ENCODE measurements at places on chromosomes 11 and 22.
A peak's percentile ranks its signal among the peaks of the same experiment; 100 is the strongest.

DNA sequence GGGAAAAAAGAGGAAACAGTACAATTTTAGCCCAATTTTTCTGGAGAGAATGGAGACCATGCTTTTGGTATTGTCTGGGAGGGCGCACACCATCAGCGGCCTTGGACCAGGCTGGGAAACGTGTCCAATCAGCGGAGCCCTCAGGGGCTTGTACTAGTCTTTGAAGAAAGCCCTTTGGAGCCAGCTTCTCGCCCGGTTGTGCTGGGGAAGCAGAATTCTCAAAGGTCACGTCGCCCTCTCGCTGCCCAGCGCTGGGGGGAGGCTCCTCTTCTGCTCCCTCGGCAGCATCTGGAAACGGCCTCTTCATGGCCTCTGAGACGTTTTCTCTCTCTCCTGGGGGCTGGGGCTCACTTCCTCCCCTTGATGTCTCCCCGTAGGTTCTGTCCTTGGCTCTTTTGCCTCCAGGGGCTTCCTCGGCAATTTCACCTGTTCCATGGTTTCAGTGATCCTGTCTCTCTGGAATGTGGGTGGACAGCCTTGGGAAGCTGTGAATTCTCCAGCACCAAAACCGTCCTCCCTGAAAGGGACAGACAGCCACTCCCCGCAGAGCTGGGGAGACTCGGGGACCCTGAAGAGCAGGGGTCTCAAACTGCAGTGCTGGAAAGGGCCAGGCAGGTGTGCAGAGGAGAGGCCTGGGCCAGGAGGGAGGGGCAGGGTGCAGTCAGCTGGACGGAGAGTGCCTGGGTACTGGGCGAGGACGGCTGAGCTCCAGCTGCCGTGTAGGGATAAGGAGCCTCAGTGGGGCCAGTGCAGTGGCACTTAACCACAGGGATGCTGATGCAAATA is 80.2 kb downstream of the RPS6KA4 start:
- no peak for DNase-seq

DNA sequence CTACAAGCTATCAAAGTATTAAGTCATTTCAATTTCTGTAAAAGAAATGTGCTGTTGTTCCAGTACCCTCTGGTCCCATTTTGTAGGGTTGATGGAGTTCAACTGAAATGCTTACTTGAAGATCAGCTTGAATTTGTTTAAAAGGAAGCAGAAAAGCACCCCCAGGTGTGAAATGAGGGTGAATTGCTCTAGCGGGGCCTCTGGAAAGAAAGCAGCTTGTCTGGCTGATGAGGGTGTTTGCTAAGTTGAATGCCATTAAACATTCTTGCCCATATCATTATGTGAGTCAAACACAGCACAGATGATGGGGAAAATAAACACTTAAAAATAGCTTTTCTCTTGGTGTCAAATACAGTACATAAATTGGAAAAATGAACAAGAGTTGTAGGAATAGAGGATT is 280.3 kb downstream of the RAB38 start:
- DNase-seq: no peak

DNA sequence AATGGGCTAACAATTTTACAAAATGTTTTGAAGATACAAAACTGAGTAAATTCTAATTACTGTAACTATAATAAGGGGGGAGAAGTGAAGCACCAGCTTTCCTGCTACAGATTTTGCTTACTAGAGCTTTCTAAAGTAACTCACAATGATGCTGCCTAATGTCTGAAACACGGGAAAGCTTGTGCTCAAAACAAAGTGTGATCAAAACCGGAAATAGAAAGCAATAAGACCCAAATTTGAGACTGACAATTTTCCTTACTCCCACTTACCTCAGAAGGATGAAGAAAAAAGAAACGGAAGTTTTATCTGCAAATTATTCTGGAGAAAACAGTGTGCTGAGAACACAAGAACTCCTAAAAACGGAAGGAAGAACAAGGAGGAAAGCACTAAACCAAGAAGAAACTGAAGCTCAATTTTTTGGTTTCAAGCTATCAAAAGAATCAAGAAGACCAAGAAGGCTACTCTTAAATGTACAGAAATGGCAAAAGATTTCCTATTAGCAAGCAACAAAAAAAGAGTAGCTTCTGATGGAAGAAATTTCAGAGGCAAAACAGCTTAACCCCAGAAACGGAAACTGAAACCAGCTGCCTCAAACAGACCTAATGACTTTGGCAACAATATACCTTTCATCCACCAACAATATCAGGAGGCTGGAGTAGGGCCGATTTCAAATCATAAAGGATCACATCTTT is 33.4 kb downstream of the AMBRA1 start:
- DNase-seq: peak; percentile 59

DNA sequence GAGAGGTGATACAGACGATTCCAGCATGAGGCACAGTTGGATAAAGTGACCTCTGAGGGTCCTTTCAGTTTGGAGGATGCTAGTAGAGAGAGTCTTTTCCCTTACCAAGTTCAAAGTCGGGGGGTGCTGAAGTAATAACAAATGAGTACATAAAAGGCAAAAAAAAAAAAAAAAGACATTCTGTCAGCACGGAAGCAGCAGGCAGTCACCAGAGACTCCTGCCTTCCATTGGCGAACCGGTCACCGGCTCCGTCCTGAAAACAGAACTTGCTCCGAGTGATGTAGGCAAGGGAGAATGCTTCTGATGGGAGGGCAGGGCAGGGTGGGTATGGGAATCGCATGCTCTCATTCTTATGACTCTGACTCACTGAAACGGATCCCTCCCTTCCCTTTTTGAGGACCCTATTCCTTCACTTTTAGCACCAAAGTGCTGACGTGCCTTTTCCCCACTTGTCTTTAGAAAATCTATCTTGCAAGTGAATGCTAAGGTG is 65.9 kb downstream of the PRR5L start:
- no peak for DNase-seq

DNA sequence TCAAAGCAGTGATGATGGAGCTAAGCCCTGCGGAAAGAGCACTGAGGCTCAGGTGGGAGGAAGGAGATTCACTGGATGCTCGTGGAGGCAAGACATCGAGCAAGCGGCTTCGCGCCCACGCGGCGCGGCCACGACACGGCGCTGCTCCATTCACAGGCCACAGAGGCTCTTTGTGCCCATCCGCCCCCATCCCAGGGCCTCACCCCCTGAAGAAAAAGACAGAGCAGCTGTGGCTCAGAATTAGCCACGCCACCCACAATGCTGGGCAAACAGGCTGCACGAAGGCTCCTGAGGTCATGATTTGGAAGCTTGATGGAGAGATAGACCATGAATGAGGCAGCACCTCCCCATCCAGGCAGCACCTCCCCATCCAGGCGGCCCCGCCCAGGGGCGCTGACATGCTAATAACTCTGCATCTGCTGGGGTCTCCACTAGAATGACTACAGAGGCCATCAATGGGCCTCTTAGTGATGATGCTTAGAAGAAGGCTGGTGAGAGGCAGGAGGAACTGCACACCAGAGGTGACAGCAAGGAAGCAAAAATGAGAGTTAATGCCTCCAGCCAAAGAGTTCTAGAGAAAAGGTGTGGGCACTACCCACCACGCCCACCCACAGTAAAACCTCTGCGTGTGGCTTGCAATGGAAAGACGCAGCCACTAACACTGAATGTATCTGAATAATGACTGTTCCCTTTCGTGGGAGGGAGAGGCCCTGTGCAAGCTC is 43.5 kb downstream of the MYH9 start:
- peak; percentile 88 for DNase-seq

DNA sequence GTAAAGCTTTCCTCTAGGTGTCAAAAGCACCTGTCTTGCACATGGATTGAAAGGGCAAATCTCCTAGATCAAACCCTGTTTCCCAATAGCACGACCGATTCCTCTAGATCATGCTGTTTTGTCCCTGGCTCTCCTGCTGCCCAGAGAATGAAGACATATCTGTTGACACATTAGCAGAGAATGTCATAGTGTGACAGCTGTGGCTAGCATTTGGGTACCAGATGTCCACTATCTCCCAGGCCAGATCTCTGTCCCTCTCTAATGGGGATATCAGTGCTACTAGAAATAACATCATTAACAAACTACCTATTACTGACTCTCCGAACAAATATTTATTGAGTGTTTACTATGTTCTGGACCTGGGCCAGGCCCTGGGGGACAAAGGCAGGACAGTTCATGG is 72.4 kb upstream of the ISX start:
- DNase-seq: no peak

DNA sequence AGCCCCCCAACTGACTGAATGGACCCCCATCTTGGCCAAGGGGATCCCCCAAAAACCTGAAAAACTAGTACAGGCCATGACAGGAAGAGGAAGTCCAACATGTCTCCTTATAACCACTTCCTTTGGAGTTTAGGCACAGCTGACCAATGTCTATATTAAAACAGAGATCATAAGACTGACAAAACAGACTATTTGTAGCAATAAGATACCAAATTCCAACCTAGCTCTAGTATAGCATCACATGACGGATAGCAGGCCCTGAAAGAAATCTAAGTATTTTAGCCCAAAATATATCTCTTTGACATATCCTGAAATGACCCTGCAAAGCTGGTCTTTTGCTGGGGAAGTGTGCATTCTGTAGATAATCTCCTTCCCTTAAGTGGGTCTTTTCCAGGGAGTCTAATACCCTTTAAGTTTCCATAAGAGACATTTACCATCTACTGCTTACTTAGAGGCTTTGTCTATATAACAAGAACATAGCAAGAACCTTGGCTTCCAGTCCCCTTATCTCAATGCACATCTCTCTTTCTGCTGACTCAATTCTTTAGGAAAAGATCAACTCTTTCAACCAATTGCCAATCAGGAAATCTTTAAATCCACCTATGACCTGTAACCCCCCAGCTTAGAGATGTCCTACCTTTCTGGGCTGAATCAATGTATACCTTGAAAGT is 34.9 kb upstream of the ACER3 start:
- no peak for DNase-seq

GRCh38 chr11:21723678-21724077 is 469.2 kb upstream of the ANO5 start:
- no peak for DNase-seq

GRCh38 chr22:35752006-35752862 is 34.6 kb downstream of the APOL5 start:
- no peak for DNase-seq

DNA sequence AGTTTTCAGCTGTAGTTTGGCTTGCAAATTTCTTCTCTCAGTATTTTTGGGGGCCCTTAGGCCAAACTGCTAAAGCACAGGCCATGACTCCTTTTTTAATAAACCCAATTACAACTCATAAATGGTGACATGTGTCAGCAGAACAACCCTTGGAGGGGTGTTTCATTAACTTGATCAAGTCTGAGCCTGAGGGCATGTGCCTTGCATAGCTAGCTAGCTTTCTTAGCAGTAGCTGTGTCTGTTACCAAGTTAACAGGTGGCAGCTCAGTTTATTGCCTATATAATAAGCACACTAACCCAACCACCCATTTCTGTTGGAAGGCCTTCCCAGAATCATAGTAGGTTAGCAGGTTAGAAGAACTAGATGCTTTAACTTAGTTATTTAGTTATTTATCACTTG is 950.3 kb upstream of the CCDC90B start:
- DNase-seq: no peak

DNA sequence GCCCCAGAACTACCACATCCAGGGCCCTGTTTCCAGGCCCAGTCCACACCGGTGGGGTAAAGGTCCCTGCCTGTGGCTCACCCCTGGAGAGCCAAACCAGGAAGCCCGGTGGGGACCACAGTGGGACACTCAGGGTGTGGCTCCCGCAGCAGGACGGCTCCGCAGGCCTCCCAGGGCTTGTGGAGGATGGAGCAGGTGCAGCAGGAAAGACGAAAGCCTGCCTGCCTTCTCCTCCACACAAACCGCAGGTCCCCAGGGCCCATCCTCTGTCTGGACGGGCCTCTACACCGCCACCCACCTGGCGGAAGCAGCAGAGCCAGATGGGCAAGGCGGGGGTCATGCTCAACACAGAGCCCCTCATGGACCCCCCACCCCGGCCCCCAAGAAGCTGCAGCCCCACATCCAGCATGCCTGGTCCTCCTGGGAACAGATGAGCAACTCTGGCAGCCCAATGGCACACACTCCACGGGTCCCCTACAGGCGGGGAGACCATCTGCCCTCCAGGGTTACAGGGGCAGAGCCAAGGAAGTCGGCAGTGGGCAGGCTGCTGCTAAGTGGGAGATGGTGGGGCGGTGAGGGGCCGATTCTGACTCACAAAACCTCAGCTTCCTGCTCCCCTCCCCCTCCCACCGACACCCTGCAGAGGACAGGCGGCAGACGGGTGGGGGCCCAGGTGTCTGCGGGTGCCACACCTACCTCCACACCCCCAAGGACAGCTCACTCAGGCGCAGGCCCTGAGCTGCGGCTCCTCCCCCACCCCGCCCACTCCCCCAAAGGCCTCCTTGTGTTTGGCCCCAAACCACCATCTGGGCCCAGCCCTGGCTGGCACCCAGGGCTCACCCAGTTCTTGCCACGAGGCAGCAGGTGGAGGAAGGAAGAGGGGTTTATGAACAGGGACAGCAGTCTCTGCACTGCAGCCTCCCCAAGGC is 5.2 kb downstream of the SBF1 start:
- DNase-seq: no peak

DNA sequence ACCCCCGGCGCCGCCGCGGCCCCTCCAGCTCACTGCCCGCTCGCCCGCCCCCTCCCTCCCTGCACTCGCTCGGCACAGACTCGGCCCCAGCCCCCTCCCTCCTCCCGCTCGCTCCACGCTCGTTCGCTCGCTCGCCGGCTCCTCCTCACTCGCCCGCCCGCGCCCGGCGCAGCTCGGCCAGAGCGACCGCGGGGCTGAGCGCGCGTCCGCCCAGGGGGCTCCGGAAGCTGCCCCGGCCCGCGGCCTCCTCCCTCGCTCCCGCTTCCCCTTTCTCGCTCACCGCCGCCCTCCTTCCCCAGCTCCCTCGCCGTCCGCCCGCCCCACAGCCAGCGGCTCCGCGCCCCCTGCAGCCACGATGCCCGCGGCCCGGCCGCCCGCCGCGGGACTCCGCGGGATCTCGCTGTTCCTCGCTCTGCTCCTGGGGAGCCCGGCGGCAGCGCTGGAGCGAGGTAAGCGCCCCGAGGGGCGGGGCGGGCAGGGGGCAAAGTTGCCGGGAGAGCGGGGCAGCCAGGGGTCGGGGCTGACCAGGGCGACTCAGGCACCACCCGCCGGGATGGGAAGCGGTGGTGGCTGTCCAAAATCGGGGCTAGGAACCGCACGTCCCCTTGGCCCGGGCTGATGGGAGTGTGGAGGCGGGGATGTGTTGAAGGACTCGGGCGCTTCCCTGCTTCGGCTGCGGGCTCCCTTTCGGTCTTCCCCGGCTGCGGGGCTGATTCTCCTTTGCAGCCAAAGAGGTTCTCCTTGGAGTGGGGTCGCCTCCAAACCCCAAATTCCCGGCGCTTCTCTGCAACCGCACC is at the start of gene SEZ6L:
SEZ6L (plus strand) TSS at position 148 of the 797 bp plus-strand sequence; CDS start at position 356, 208 bp downstream.
- no peak for DNase-seq
